ENCODE measurements at places on chromosomes 7 and 10.
A peak's percentile ranks its signal among the peaks of the same experiment; 100 is the strongest.

DNA sequence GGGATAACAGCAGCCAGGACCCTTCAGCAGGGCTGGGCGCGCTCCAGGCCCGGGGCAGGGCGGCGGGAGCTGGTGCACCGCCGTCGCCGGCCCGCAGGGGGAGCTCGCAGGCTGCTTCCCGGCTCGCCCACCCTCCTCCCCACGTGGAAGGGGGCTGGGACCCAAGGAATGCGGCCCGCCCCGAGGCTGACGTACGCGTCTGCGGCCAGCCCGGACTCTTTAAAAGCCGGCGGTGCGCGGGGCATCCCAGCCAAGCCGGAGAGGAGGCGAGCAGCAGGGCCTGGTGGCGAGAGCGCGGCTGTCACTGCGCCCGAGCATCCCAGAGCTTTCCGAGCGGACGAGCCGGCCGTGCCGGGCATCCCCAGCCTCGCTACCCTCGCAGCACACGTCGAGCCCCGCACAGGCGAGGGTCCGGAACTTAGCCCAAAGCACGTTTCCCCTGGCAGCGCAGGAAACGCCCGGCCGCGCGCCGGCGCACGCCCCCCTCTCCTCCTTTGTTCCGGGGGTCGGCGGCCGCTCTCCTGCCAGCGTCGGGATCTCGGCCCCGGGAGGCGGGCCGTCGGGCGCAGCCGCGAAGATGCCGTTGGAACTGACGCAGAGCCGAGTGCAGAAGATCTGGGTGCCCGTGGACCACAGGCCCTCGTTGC is at the start of gene PFKFB3:
PFKFB3 (plus strand) TSS at position 249 of the 647 bp plus-strand sequence; CDS start at position 578, 329 bp downstream.
- peak; percentile 95 for DNase-seq

DNA sequence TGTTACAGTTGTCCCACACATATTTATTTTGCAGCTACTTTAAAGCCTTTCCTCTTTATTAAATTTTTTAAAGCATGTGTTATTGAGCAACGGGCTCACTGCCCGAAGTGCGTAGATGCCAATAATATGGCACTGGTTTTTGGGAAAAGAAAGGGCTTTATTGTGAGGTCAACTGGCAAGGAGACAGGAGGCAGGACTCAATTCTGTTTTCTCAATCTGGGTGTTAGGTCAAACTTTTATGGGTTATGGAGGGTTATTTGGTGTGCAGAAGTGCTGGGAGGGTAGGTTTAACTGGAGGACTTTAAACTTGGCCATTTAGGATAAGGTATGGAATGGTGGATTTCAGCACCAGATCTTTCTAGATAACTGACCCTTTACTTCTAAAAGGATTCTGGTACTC is 183.6 kb downstream of the LRRC4 start:
- no peak for DNase-seq

DNA sequence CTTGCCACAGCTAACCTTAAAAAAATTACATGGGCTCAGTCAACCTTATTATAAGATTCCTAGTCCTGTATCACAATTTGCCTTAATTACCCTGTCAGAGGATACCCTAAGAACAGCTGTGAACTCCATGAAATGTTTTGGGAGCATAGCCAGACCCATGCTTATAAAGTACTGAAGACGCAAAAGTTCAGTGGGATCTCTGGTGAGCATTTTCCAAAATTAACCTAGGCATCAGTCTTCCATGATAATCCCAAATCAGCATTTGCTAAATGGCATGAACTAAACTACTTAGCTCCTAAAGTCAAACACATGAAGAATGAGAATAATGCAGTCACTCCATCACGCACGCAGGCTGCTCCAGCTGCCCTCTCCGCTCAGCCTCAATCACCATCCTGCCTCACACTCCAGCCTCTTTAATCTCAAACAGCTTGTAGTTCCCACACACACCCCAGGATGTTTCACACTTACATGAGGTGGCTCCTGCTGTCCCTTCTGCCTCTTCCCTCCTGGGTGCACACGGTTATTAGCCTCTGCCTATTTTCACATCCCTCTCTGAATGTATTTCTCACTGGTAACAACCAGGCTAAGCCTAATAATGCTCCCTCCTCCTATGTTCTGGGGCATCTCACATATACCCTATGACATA is 15.3 kb downstream of the IGF2BP3 start:
- no peak for DNase-seq

- DNase-seq = no peak
Observed at GRCh38 chr7:22630069-22630468, 96.9 kb upstream of the IL6 start.

GRCh38 chr7:40623863-40624262 is 489.1 kb downstream of the SUGCT start:
- DNase-seq = no peak

DNA sequence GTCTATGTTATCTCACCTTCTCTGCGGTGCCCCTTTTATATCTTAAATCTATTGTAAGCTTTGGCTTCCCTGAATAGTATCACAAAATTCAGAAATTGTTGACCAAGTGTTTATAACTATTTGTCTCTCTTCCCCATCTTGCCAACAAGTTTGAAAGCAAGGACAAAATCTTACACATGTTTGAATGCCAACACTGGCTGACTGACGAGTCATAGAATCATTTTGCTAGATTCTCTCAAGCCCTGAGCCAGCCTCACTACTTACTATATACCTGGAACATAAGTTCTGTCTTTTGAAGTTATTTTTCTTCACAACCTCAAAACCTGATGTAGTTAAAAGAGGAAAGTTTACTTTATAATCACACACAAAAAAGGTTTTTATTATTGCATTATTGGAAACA is 700.7 kb downstream of the PHTF2 start:
- no peak for DNase-seq

DNA sequence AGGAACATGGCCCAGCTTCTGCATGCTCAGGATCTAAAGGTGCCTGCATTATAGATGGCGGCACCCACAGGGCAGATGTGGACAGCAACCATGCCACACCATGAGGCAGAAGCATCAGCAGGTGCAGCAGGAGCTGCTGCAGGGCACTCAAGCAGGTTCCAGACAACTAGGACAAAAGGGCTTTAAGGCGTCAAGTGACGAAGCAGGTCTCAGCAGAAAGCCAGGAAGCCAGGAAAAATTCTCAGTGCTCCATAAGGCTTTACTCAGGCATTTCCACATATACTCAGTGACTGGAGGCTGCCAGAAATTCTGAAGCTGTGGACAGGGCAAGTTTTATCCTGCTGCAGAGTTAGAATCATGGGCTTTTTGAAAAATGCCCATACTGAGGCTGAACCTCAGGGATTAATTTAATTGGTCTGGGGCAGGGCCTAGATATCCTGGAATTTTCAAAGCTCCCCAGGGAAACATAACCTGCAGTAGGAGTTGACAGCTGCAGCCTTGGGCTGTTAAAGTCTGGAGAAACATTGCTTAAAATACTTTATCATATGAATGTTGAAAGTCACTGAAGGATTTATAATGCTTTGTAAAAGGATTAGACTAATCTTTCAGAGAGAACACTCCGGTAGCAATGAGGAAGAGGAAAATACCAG is 68.1 kb upstream of the RNF148 start:
- no peak for DNase-seq

DNA sequence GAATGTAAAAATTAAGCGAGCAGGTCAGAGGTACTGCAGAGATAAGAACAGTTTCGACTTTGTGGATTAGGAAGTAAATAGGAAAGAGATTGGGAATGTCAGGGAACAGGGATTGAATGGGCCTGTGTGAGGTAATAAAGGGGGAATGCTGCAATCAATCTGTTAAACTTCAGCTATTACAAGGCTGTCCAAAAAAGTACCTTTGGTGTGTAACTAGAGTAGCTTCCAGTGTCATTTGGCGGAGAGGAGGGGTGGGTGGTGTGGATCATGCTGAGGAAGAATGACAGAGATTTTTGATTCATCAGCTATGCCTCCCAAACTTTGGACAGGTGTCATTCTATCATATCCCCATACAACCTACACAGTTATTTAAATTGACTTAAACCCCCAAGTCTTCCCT is 128.2 kb upstream of the RHEB start:
- no peak for DNase-seq

- no peak for DNase-seq
Observed at GRCh38 chr10:98364432-98365102, 50.4 kb downstream of the PYROXD2 start.

- peak; percentile 57 for DNase-seq
Observed at GRCh38 chr10:4033341-4033896, 248.4 kb upstream of the KLF6 start.

DNA sequence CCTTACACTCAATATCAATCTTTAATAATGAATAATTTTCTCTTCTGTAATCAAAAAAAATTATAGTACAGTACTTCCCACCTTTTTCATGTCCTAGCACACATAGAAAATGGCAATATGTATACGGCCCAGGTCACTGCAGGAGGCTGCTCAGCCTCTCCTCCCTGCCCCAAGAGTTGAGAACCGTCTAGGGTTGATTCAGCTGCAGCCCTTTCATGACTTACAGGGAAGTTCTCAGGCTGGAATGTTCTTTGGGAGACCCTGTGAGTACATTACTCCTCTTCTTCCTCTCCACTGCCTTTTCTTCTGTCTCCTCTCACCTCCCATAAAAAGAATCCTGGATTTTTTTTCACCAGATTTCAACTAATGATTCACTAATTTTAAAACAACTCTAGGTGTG is 180.0 kb downstream of the HDAC9 start:
- no peak for DNase-seq

GRCh38 chr7:157627033-157627432 is 290.2 kb downstream of the DNAJB6 start:
- DNase-seq = no peak

GRCh38 chr7:73718438-73718881 is 1.0 kb downstream of the STX1A start:
- no peak for DNase-seq

- no peak for DNase-seq
Observed at GRCh38 chr10:100763043-100763747, 17.8 kb downstream of the PAX2 start.

GRCh38 chr10:128701381-128701780 is 575.2 kb upstream of the MKI67 start:
- DNase-seq = no peak

DNA sequence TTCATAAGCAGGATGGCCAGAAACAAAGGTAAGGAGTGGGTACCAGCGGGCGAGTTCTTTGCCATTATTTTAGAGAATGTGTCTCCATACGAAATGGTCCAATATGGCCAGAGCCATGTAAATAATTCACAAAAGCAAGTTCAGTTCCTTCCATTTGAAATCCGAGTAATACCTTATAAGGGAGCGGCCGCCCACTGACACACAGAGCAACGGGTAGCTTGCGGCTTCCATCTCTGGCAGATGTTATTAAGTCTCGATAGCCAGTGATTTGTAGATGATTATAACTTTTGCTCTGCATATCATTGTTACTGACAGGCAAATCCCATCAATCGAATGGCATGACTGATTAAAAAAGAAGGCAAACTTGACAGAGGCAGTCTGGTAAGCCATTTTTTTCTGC is 63.2 kb downstream of the GFRA1 start:
- DNase-seq = no peak

DNA sequence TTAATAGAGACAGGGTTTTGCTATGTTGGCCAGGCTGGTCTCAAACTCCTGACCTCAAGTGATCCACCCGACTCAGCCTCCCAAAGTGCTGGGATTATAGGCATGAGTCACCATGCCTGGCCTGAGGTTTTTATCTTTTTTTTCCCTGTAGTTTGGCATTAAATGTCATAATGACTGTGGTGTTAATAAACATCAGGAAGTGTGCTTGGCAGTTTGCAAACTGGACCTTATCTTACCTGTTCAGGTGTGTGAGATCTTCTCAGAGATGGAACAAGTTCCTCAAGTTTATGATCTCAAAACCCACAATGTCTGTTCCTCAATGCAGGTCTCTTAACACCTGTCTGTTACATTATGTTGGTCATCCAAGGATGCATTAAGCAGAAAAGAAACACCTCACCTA is 80.0 kb downstream of the ARID5B start:
- DNase-seq = no peak

- no peak for DNase-seq
Observed at GRCh38 chr7:30310674-30311362, 26.4 kb downstream of the ZNRF2 start.

GRCh38 chr7:117435475-117436043 is 8.3 kb upstream of the ASZ1 start:
- no peak for DNase-seq

GRCh38 chr7:43870316-43870715 is 999 bp upstream of the MRPS24 start:
- DNase-seq = no peak

GRCh38 chr7:158695726-158696452 is 8.7 kb downstream of the NCAPG2 start:
- DNase-seq = peak; percentile 84

- DNase-seq = no peak
Observed at GRCh38 chr7:104851268-104851667, 162.7 kb upstream of the KMT2E start.

- DNase-seq = no peak
Observed at GRCh38 chr7:142770661-142771352, at the start of gene PRSS2. Gene PRSS2 (plus strand): TSS chr7:142770970. CDS start chr7:142770983, 13 bp downstream.

DNA sequence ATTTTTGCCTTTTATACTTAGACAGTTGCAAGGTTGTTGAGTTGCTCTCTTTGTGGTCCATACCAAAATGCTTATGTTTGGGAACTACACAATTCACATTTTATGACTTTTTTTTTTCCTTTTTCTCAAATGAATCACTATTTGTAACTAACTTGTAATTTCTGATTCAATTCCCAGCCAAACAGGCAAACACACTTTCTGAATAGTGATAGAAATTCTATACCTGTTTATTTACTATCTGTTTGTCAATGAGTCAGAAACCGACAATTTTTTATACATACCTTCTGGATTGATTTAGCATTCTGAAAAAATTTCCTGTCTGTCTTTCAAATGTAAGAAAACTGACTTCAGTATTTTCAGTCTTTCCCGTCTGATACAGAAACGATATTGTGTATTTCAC is 69.1 kb downstream of the MBL2 start:
- no peak for DNase-seq

GRCh38 chr7:41975849-41976248 is 261.2 kb downstream of the GLI3 start:
- DNase-seq = no peak

- peak; percentile 57 for DNase-seq
Observed at GRCh38 chr10:34474009-34474376, 341.1 kb downstream of the PARD3 start.

GRCh38 chr10:4691776-4692175 is 134.2 kb upstream of the AKR1E2 start:
- peak; percentile 51 for DNase-seq

GRCh38 chr10:101046332-101047238 is 15.2 kb upstream of the KAZALD1 start:
- DNase-seq = no peak

GRCh38 chr10:53209944-53210611 is 437.5 kb upstream of the MBL2 start:
- DNase-seq = peak; percentile 29

GRCh38 chr7:123709525-123709924 is 39.3 kb downstream of the WASL start:
- DNase-seq = peak; percentile 61

All from mesenchymal stem cell (in vitro differentiated cells and primary cell).